Hematopoietic multipotent progenitor cell treated with erythropoietin and hydrocortisone succinate and interleukin-3 and kit ligand, for 8 days (in vitro differentiated cells): ENCODE measurements at places on chromosomes 7 and 10.

- DNase-seq = no peak
Measured at GRCh38 chr10:125004571-125005311, 62.8 kb downstream of the ZRANB1 start.

GRCh38 chr10:122162671-122163173, 108.4 kb upstream of the BTBD16 start:
- no peak for DNase-seq

DNA sequence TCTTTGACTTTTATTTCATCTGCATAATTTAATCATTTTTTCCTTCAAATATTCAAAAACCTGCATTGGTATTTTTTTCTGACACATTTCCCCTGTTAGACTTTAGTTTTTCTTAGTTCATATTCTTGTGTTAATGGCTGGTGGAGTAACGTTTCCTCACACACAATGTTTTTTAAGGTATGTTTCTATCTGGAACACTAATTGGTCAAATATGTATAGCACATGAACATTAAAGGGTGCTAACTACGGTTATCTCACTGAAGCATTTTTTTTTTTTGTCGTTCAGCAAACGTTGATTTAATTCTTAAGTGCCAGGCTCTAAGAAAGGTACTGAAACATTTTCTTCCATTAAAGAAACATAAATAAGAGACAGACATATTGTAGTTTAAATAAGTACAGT, 87.7 kb downstream of the PTPRZ1 start:
- DNase-seq = no peak

GRCh38 chr10:8211631-8212030, 157.1 kb downstream of the GATA3 start:
- no peak for DNase-seq

DNA sequence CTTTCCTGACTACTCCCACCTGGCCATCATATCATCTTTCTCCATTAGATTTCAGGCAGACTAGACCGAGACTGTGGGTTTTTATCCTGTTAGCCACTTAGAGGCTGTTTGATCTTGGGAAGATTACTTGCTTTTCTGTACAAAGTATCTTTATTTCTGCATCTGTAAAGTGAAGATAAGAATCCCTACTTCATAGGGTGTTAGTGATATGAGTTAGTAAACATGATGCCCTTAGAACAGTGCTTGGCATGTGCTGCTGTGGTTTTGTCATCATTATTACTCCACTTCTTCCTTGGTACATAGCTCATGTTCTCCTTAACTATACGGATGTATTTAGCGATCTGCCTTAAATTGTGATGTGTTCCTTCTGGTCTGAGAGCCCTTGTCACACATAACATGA, 165.2 kb downstream of the AUTS2 start:
- peak; percentile 56 for DNase-seq

GRCh38 chr7:68862736-68863135, 735.5 kb upstream of the AUTS2 start:
- DNase-seq = no peak

GRCh38 chr7:14201353-14201752, 211.9 kb upstream of the ETV1 start:
- no peak for DNase-seq

GRCh38 chr10:100625816-100626215, 90.1 kb downstream of the HIF1AN start:
- DNase-seq = no peak

DNA sequence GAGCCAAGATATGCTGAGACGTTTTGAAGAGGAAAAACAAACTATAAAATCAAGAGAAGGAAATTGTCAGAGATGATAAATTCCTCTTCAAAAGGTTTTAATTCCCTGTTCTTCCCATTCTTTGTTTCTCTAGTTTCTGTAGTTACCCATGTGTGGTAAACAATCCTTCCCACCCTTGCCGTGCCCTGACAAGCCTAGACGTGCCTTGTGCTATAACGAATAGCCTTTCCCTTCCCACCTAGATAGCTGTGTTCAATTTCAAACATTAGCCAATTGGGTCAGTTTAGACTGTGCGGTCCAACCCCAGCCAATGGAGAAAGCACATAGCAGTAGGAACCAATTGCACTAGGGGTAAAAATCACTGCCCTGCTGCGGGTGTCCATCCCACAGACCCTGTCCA, 138.1 kb downstream of the RALA start:
- DNase-seq = no peak

DNA sequence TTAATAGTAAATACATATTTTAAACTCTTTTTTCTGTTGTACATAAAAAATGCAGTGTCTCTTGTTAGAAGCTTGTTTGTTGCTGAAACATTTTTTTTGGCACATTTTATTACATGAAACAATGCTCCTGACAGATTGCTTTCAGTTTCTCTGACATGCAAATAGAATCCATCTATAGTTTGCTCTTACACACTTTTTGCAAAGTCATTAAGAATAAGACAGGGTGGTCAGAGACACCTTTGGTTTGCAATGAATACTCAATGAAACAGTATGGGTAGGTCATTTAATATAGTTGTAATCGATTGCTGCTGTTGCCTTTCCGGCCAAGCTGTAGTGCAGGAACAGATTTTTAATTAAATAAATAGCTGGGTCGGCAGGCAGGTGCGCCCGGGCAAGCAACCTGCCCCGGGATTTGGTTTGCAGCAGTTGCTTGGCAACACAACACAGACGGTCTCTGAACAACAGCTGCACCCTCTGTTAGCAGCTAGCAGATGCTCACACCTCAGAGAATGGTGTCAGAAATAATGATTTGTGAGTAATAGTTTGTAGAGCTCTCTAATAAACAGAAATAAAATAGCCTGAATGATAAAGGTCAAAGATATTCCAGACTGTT, 115.7 kb upstream of the CACNA2D1 start:
- DNase-seq = no peak

GRCh38 chr7:131471250-131472004, 85.0 kb downstream of the PODXL start:
- DNase-seq = no peak

DNA sequence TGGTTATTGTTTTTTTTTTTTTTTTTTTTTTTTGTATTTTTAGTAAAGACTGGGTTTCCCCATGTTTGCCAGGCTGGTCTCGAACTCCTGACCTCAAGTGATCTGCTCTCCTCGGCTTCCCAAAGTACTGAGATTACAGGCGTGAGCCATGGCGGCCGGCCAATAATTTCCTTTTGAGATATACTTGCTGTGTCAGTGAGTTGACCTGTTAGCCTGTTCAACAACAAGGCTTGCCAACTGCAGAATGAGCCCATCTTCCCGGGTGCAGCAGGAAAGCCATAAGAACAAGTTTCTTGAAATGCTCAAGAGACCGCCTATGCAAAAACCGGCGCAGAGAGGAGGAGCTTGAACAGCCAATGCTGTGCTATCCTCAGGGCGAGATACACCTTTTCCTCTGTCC, 112.5 kb downstream of the PRPF18 start:
- no peak for DNase-seq

DNA sequence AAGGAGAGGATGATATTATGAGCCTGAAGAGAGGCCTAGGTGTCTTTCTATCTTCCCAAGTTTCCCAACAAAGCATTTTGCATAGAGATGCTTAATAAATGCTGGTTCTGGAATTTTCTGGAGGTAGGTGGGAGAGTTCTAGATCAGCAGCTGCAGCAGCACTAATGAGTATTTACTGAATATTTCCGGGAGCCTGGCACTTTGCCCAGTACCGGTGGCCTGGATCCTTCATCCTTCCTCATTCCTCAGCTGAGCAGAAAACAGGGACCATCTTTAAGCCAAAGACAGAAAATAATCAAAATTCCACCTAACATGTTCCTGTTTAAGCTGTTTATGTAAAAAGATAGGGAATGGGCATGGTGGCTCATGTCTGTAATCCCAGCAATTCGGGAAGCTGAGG, 813.2 kb upstream of the AUTS2 start:
- no peak for DNase-seq

DNA sequence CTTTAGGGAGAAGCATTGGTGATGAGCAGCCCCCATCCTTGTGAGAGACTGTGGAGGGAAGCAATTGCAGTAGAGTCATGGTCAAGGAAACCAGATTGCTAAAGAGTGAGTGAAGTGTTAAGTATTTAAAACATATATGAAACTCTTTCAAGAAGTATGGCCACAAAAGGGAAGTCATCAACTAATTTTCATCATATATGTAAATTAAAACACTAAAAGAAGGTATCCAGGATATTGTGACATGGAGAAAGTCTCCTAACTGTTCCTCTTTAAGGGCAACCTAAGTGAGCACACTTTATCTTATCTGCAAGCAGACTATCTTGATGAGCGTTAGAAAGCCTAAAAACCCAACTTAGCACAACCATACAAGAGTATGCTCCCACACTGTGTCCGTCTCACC, 69.7 kb downstream of the CD36 start:
- DNase-seq = peak; percentile 28

DNA sequence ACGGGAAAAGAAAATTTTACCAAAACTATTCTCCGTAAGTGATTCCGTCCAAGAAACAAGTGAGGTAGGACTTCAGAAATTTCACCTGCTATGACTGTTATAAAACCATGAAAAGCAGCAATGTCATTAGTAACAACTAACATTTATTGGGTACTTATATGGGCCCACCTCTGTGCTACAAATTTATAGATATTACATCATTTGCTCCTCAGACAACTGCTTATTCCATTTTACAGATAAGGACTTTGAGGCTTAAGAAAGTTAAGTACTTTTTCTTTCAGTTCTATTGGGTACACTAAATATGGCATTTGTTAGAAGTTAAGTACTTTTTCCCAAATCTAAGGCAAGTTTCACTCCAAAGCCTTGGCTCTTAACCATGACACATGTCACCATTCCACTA, 36.3 kb downstream of the HACD1 start:
- DNase-seq = peak; percentile 54

DNA sequence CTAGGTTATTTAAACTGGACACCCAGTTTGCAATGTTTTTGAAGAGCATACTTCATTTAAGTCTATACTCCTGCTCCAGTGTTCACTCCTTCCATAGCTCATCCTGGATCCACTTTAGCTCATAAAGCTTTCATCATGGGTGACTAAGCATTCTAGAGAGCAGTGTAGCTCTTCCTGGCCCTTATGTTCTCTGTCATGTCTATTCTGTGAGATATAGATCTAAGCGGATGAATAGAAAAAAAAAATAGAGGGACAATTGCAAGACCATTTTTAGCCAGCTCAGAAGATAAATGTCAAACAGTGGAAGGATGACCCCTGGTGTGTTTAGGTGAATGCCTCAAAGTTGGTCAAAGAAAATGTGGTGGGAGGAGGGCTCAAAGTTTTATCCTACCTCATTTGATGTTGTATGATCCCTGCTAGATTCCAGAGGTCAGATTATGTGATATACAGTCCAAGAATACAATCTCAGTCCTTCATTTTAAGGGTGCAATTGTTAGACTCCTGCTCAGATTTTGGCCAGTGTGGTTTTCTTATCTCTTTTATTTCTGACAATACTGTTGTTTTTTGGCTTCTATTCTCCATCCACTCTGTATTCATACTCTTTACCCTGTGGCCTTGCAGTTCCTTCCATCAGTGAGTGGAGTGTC, 7.5 kb upstream of the HECW1 start:
- no peak for DNase-seq

DNA sequence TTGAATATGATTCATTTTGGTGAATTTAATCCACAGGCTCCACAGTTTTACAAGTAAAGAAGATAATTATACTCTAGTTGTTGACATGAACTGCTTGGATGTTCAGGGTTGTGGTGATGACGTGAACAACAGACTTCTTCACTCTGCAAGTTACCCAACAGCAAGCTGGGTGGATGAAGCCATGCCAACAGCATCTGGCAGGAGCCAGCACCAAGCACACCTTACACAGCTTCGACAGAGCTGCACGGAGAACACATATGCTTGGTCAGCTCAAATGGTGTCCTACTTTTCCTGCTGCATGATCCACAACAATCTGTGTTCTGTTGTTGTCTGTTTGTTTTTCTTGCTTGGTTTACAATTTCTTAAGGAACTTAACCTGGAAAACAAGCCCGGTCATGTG, 9.8 kb downstream of the NOD1 start:
- no peak for DNase-seq

DNA sequence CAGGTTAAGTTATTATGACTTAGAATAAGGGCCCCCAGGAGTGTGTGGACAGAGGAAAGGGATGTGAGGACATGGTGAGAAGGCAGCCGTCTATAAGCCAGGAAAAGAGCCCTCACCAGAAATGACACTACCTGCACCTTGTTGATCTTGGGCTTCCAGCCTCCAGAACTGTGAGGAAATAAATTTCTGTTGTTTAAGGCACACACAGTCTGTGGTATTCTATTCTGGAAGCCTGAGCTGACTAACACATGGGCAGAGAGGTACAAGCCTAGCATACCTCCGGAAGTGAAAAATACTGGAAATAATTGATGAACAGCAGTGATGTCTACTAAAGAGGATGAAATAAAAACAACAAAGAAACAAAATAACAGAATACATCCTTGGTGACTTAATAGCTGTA, 46.1 kb upstream of the GRB10 start:
- DNase-seq = no peak

DNA sequence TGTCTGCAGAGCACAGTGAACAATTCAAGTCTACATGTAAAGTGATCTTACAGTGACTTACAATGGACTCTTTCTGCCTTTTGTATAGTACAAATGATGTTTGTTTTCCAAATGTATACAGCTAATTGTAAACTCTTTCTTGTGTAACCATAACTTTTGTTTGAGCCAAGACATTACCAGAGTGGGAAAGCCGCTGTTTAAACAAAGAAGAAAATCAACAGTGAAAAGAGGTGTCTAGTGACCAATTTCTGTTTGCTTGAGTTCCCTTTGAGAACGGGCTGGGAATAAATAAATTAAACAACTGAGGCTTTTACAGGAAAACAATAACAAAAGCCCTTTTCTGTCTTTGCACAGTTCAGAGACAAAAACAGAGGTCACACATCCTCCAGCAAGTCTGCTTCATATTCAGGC, 1163.4 kb downstream of the CNTNAP2 start:
- DNase-seq = no peak

DNA sequence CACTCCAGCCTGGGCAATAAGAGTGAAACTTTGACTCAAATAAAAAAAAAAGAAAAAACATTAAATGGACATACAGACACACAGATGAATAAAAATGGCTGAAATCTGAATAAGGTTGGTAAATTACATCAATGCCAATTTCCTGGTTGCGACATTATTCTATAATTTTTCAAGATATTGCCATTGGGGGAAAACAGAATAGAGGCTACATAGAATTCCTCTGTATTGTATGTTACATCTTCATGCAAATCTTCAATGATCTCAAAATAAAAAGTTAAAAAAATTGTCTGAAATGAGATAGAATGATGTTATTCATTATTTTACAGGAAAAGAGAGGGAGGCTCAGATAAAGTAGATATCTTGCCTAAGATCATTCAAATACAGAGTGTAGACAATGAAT, 234.0 kb downstream of the SDHAF3 start:
- no peak for DNase-seq

GRCh38 chr10:43322331-43322730, 49.1 kb upstream of the FXYD4 start:
- no peak for DNase-seq

GRCh38 chr7:22631730-22632129, 95.3 kb upstream of the IL6 start:
- no peak for DNase-seq

GRCh38 chr10:92284112-92284704, 6.7 kb downstream of the CPEB3 start:
- no peak for DNase-seq

GRCh38 chr7:109986701-109987100, 1104.2 kb upstream of the LRRN3 start:
- DNase-seq = no peak

GRCh38 chr7:23299770-23300300, 696 bp downstream of the MALSU1 start:
- DNase-seq = no peak
